SHP77 treated with DMSO at 0.1 percent for 48 hours (cell line): ENCODE measurements at places on chromosomes 5 and 9.

GRCh38 chr5:129771058-129771838 is 23.4 kb downstream of the MINAR2 start:
- DNase-seq = no peak

DNA sequence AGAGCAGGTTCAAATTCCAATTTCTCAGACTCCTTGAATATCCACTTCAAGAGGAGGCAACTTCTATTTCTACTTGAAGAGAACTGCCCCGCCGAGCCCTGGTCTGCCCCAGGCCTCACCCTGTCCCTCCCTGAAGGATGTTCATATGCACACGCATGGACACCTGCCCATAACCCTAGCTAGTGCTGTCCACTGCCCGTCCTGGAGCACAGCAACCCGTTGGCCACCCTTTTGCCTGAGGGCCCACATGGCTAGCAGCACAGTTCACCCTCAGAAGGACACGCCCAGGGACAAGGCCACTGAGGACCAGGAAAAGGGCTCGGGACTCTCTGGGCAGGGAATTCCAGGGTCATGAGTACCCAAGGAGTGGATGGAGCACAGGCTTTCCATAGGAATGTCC is 63.6 kb downstream of the EGFLAM start:
- DNase-seq = no peak

DNA sequence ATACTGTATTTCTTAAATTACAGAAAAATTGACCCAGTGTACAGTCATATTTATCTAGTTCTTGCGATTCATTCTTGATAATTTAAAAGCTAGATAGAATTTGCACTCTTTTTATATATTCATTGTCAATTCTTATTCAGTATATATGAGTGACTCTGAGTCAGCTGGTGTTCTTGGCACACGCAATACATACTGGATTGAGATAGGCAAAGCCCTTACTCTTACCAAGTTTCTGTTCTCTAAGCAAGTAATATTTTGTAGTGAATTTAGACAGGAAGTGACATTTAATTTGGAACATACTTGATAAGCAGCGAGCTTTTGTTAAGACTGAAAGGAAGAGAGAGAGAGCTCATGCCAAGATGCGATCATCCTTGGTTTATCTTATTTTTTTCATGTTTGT is 57.7 kb downstream of the GPBP1 start:
- DNase-seq = no peak

- no peak for DNase-seq
Measured at GRCh38 chr9:7300484-7300883, 499.1 kb downstream of the DMAC1 start.

- no peak for DNase-seq
Measured at GRCh38 chr5:40052808-40053207, 626.9 kb upstream of the PTGER4 start.

- DNase-seq = peak; percentile 87
Measured at GRCh38 chr9:92147030-92147851, 32.0 kb upstream of the SPTLC1 start.

DNA sequence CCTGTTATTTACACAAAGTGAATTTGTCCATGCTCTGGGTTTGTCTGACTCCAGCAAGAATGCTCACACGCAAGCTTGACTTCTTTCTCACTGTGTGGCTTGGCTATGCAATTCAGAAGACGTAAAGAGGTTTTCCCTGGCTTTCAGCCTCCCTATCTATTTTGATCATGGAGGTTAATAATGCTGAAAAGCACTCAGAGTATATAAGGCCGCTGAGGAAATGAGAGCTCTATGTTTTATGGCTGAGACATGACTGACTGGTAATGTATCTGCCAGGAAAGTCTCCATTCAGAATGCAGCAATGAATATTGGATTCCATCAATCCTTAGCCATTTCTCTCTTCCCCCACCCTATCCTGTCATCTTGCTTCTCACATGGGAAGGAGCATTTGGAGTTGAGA is 417.3 kb downstream of the DMAC1 start:
- DNase-seq = no peak

GRCh38 chr5:149409268-149409948 is 30.3 kb upstream of the IL17B start:
- no peak for DNase-seq

GRCh38 chr9:70411121-70411929 is 3.1 kb downstream of the KLF9 start:
- DNase-seq = no peak

- DNase-seq = no peak
Measured at GRCh38 chr9:124593651-124594058, 86.5 kb upstream of the NR5A1 start.

DNA sequence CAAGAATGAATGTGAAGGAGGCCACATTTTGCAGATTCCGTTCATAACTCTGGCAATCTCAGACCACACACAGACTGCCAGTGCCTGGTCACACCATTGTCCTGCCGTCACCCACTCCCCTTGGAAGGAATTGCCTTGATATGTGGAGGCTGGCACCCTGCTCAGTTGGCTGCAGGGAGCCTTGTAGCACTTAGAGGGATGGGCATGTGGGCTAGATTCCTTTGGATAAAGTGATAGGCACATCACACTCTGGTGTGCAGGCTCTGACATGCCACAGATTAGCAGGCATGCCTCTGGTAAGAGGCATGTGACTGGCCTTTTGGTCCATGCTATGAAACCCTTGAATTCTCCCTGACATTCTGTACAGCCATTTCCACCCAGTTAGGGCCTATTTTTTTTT is 254.6 kb upstream of the PIK3R1 start:
- DNase-seq = no peak

DNA sequence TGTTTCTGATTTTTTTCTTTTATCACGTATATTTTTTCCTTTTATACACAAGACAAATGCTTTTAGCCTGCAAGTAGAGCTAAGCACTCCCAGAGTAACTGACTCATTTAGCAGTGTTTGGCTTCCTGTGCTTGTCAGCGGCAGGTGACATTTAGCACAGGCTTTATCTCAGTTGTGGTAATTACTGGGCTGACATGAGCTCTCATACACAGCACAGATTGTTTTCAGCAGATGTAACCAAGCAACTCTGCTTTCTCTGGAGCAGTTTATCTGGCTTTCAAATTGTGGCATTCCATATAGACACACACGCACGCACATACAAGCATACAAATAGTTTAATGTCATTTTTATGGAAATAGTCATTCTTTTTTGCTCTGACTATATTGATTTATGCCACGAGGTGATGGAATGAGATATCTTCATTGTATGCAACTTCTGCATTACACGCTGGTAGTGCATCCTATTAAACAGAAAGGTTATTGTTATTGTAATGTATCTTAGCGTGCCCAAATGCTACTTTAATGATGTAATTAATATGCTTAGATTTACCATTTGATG is 379.0 kb upstream of the GRAMD2B start:
- DNase-seq = peak; percentile 84

DNA sequence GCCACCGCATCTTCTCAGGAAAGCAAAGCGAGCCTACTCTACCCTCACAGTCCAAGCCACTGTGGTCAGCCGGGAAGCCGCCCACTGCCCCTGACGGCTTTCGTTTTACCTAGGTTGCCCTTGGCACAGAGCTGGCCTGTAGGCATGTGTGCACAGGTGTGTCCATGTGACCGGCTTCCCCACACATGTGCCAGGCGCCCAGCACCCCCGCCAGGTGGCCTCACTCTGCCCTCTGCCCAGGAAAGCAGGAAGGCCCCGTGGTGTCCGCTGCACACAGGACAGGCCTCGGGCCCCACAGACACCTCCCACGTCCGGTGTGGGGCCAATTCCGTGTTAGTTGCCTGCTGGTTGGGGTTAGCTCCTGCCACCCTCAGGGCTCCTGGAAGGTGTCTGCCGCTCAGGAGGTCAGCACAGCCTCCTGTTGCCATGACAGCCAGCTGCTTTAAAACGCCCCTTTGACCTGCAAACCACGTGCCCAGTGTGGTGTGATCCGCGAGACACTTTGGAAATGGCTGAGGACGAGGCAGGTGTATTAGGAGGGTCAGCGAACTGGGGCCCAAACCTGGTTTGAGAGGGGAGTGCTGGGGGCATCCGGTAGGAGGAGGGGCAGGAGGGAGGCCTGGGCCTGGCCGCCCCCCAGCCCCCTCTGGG is 28.7 kb downstream of the TPPP start:
- DNase-seq = no peak

- DNase-seq = peak; percentile 99
Measured at GRCh38 chr5:103674251-103674650, 111.7 kb upstream of the NUDT12 start.

DNA sequence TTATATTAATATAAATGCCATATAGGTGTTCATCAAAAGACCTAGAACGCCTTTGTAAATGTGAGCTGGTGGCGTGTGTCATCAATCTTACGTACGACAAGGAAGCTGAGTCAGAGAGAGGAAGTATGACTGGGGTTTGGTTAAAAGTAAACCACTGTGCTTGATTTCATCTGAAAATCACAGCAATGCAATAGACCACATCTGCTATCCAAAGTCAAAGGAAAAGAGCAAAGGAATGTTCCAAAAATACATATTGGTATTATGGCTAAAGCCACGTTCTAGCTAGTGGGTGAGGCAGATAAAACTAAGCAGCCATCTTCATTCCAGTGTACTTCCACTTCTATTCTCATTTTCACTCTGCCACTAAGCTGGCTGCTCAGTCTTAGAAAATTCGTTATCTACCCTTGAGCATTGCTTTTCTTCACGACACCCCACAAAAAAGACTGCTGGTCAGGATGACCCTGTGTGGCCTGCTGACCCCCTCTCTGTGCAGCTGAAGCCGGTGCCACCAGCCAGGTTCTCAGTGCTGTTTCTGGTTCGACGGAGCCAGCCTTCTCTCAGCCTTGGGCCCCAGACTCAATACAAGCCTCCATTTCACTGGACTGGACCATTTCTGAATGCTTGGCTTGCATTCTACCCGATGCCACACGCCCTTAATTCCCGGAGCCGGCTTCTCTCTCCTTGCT is 23.8 kb downstream of the SHC3 start:
- no peak for DNase-seq

DNA sequence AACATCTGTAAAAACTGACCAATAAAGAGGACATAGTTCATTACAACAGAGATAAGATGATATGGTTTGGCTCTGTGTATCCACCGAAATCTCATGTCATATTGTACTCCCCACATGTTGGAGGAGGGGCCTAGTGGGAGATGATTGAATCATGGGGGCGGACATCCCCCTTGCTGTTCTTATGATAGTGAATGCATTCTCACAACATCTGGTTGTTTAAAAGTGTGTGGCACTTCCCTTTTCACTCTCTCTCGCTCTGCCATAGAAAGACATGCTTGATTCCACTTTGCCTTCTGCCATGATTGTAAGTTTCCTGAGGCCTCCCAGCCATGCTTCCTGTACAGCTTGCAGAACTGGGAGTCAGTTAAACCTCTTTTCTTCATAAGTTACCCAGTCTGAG is 292.8 kb downstream of the SLF1 start:
- DNase-seq = no peak

DNA sequence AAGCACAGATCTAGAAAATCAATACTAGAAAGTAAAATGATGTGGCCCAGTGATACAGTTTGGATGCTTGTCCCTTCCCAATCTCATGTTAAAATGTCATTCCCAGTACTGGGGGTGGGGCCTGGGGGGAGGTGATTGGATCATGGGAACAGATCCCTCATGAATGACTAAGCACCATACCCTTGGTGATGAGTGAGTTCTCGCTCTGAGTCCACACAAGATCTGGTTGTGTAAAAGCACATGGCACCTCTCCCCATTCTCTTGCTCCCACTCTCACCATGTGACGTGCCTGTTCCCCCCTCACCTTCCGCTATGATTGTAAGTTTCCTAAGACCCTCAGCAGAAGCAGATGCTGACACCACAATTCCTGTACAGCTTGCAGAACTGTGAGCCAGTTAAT is 234.2 kb upstream of the CDH6 start:
- no peak for DNase-seq
